ENCODE measurements at places on chromosomes 3 and 15. TPM values are rescaled to one million over a fixed set of nuclear protein-coding genes. Genes with fewer than 3 reads are reported as not detected.

- peaks cover 3% of the 10 kb centered on the region for H3K27me3 ChIP-seq
- no peaks in the 10 kb centered on the region for H3K4me1 ChIP-seq
- no peak overlapping the region for H3K27ac ChIP-seq
- H3K36me3 ChIP-seq = no peaks in the 10 kb centered on the region
- no peak overlapping the region for H3K4me3 ChIP-seq
- no peak for DNase-seq
Measured at GRCh38 chr3:49880581-49881315, 11.0 kb upstream of the CAMKV start.

GRCh38 chr15:99275525-99276128 lies 24.3 kb downstream of the LRRC28 start:
- H3K36me3 ChIP-seq = peaks cover 16% of the 10 kb centered on the region
- H3K4me3 ChIP-seq = no peak overlapping the region
- no peak for DNase-seq
- peaks cover 1% of the 10 kb centered on the region for H3K27me3 ChIP-seq

- H3K27ac ChIP-seq = no peak overlapping the region
- no peak overlapping the region for H3K4me3 ChIP-seq
- no peaks in the 10 kb centered on the region for H3K27me3 ChIP-seq
- DNase-seq = no peak
- no peaks in the 10 kb centered on the region for H3K4me1 ChIP-seq
- H3K36me3 ChIP-seq = no peaks in the 10 kb centered on the region
Measured at GRCh38 chr3:75129101-75129500, 514.6 kb upstream of the CNTN3 start.

DNA sequence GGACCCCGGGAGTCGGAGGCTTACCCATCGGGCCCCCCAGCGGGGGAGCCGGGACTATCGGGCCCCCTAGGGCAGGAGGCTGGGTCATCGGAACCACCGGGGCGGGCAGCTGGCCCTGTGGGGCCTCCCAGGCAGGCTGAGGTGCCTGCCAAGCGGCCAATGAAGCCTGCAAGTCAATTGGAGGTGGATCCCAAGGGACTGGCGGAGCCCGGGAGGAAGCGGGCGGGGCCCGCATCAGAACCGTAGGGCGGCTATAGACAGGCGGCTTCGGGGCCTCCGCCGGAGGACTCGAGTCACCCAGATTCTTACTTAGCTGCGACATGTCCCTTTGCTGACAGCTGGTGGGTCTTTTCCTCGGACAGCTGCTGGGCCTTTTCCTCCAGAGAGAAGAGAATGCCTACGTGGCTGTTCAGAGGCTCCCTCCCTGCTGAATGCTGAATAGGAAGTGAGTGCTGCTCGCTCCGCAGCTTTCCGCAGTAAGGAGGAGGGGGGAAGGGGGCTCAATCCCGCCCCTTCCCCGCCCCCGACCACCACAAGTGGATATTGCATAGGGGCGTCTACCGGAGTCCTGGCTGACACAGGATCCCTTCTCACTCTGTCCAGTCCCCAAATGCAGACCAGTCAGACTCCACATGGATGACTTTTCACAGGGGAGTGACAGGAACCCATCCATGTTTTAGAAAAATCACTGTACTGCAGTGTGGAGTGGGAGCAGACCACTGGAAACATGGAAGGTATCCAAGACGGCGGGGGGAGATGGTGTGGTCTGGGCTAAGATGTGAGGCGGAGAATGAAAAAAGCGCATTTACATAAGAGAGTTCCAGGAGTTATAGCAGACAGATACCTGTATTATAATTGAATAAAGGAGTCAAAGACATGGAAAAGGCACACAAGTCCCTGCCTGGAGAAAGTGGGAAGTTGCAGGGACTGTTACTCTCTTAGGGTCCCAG lies at the start of gene MAGEL2:
Gene MAGEL2 (minus strand): TSS at position 447 of the 950 bp plus-strand sequence. CDS start 125 bp downstream, at position 322.
- H3K4me3 ChIP-seq = no peak within 1 kb of the TSS
- DNase-seq = no peak
- H3K27ac ChIP-seq = no peak within 1 kb of the TSS
- no peaks in the 10 kb centered on the region for H3K36me3 ChIP-seq
- no peaks in the 10 kb centered on the region for H3K4me1 ChIP-seq
- peaks cover 7% of the 10 kb centered on the region for H3K27me3 ChIP-seq

The ITIH1 gene
- total RNA-seq = not detected

The MESP2 gene
- total RNA-seq = not detected

The COL7A1 gene
- total RNA-seq = 1.6 TPM

The VEPH1 gene
- total RNA-seq = not detected
